Activated CD4-positive, alpha-beta T cell treated with anti-CD3 and anti-CD28 coated beads for 36 hours (primary cell): ENCODE measurements at places on chromosomes 6 and 20.
A peak's percentile ranks its signal among the peaks of the same experiment; 100 is the strongest.

GRCh38 chr20:46897328-46897880 is 2.8 kb downstream of the EYA2 start:
- peaks cover 45% of the 10 kb centered on the region for H3K27me3 ChIP-seq
- DNase-seq: no peak
- no peak overlapping the region for H3K4me3 ChIP-seq
- no peaks in the 10 kb centered on the region for H3K4me1 ChIP-seq
- no peaks in the 10 kb centered on the region for H3K36me3 ChIP-seq

DNA sequence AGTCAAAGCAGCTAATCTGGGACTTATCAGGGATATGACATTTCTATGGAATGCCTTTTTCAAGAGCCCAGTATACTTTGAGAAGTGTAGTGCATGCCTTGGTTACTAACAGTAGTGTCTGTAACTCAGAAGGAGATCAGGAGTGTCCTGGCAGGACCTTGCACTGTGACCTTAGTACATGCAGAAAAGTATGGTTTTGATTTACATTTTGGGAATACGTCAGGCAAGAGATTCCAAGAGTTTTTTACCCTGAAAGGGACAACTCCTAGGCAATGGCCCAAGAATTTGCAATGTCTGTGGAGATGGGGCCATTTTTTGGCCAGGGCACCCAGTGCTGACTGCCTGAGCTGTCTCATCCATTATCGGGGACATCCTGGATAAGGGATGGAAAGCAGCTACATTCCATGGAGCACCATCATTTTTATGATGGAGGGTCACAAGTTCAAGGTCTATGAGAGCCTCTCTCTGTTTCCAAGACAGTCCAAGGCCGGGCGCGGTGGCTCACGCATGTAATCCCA is 80.2 kb downstream of the FAM50B start:
- no peaks in the 10 kb centered on the region for H3K4me1 ChIP-seq
- peaks cover 3% of the 10 kb centered on the region for H3K27me3 ChIP-seq
- no peaks in the 10 kb centered on the region for H3K36me3 ChIP-seq
- no peak overlapping the region for H3K27ac ChIP-seq

DNA sequence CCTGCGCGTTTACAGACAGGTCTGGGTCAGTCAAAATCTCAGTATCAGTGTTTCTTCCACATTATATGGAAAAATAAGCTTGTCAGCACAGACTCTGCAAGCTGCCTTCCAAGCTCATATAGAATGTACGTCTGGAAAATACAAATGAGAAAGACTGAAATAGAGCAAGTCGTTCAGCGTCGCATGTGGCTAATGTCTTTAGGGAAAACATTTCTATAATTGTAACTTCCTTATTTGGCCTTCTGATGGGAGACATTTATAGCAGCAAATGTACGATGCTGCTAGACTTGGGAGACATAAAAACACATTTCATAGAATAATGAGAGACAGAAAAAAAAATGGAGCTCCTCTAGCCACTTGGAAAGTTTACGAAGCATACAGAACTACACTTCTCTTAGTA is 122.2 kb downstream of the KIF16B start:
- no peak overlapping the region for H3K27ac ChIP-seq
- DNase-seq: no peak
- H3K4me3 ChIP-seq: no peak overlapping the region
- H3K36me3 ChIP-seq: peaks cover 18% of the 10 kb centered on the region
- H3K4me1 ChIP-seq: no peaks in the 10 kb centered on the region
- no peaks in the 10 kb centered on the region for H3K27me3 ChIP-seq

DNA sequence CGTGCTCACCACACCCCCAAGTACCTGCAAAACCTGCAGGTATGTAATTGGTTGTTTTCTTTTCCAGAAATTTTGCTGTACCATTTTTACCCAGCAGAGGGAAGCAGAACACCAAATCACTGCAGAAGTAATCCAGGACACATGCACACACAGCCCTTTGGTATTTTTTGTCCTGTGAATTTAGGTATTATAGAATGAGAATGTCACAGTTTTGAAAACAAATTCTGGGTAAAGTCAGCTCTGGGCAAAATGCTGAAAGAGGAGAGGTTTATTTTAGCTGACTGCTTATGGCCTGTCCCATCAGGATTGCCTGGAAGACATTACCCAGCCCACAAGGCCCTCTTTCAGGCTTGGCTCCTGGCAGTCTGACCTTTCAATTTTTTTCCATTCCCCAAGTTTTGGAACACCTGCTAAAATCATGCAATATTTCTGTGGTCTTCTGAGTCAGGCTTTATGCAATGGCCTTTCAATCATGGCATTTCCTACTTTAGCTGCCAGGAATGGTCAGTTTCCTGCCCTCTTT is 3.5 kb upstream of the EFHC1 start:
- H3K4me1 ChIP-seq: peaks cover 24% of the 10 kb centered on the region
- DNase-seq: peak; percentile 53
- H3K4me3 ChIP-seq: no peak overlapping the region

DNA sequence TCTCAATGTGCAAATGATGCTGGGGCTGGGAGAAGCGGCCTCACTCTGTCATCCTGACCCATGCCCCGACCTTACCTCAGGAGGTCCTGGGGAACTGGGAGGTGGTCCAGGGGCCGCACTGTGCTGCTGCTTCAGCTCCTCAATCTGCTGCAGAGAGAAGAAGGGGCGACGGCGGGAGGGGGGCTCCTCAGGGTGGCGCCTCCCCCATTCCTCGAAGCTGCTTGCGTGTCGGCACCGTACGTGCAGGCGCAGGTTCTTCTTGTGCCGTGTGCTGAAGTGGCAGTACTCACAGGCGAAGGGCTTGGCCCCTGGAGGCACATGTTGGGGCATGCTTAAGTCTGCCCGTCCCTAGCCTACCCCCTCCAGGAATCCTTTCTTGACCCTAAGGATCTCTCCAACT is 12.9 kb downstream of the ZNF335 start:
- H3K36me3 ChIP-seq: peaks cover 54% of the 10 kb centered on the region
- H3K27ac ChIP-seq: no peak overlapping the region
- no peaks in the 10 kb centered on the region for H3K4me1 ChIP-seq
- no peaks in the 10 kb centered on the region for H3K27me3 ChIP-seq

DNA sequence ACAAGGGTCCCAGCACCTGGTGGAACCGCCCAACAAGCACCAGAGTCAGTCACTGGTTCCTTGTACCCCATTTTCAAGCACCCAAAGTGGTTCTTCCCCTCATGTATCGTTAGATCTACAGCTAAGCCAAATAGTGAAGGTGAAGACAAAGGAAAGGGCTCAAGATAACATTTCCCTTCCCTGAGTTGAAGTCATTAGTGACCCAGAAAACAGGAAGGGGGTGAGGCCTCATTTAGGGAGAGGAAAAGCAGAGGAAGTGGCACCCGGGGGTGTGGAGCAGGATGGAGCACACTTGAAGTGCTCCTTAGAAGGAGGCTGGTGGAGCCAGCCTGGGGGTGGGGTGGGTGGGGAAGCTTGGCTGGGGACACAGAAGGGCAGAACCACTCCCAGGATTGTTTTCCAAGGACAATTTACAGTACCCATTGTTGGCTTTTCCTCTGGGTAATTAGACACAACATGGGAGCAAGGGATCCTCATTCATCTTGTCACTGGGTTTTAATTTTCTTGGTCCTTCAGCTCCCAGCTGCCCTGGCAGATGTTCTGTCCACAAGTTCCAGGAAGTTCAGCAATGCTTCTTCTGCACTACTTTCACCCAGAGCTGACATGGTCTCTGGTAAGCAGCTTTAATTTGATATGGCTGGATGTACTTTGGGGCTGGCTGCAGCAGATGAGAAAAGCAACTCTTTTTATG is 73.3 kb upstream of the CD93 start:
- H3K4me1 ChIP-seq: peaks cover 7% of the 10 kb centered on the region
- H3K36me3 ChIP-seq: no peaks in the 10 kb centered on the region
- no peak overlapping the region for H3K4me3 ChIP-seq
- DNase-seq: no peak
